ENCODE measurements at places on chromosomes 12 and 14.

DNA sequence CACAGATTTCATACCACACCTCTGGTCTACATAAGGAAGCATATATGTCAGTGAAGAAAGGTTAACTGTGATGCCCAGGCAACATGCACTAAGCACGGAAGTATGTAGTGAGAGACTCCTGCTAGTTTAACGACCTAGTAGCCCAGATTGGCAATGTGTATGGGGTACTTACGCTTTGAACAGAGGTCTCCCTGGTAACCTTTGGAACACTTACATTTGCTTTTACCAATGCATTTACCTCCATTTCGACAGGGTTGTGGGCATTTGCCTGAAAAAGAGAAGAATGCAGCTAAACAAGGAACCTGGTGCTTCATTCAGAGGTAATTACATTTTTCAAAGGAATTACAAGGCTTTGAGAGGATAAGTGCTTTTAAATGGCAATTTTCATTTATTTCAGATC lies 65.2 kb downstream of the WIF1 start:
- DNase-seq: no peak

GRCh38 chr14:103521951-103522563 lies 573 bp downstream of the CKB start:
- peak; percentile 64 for DNase-seq

DNA sequence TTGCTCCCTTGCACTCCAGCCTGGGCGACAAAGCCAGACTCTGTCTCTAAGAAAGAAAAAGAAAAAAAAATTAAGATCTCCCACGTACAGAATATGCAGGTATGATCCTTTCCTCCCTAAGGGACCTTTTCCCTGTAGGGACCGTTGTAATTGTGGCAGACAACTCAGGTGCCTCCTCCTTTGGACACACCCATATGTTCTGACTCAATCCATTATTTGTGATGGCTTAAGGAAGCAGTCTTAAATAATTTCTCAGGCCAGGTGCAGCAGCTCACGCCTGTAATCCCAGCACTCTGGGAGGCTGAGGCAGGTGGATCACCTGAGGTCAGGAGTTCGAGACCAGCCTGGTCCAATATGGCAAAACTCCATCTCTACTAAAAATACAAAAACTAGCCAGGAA lies 53.1 kb downstream of the TMCC3 start:
- DNase-seq: no peak

DNA sequence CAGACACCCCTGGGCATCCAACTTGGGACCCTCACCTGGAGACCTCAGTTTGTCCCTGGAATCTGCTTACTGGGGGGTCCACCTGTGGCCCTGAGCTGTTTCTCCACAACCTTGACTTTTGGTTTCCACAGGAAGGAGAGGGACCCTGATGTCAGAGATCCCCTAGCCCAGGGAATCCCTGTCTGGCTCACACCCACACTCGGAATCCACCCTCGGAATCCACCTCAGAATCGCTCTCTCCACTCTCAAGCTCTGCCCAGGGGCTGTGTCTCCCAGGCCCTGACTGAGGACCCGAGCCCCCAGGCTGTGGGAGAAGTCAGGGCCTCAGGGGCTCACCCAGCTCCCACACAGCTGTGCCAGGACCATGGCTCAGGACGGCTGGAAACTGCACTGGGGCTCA lies 17.4 kb downstream of the LTBP2 start:
- DNase-seq: no peak

- DNase-seq: no peak
These were observed 80.4 kb upstream of the DIO3 start for GRCh38 chr14:101480747-101481530.

- DNase-seq: no peak
These were observed 203.8 kb downstream of the RBM19 start for GRCh38 chr12:113762155-113762881.
